Ascending aorta (tissue), 2 donors: ENCODE measurements at places on chromosomes 7 and 10. TPM values are rescaled to one million over a fixed set of nuclear protein-coding genes. Genes with fewer than 3 reads are reported as not detected.

DNA sequence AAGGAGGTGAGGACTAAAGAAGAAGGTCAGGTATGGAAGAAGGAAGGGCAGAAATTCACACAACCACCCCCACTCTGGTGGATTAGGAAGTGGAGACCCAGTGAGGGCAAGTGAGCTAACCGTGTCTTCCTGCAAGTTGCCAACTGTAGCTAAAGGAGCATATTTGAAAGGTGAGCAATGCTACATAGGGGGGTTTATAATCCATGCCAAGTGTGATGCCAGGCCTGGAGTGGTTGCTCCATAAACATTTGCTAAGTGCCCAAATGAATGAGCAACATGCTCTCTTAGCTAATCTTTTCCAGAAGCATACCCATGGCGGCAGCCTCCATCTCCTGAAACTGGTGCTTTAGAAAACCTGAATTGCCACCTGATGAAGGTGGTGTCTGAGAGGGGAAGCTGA is 121.6 kb downstream of the LRRC18 start:
- no peak for DNase-seq

GRCh38 chr10:100014071-100014762 is 4.5 kb upstream of the DNMBP start:
- DNase-seq: no peak

GRCh38 chr7:49714182-49714581 is 59.3 kb upstream of the VWC2 start:
- DNase-seq: no peak

DNA sequence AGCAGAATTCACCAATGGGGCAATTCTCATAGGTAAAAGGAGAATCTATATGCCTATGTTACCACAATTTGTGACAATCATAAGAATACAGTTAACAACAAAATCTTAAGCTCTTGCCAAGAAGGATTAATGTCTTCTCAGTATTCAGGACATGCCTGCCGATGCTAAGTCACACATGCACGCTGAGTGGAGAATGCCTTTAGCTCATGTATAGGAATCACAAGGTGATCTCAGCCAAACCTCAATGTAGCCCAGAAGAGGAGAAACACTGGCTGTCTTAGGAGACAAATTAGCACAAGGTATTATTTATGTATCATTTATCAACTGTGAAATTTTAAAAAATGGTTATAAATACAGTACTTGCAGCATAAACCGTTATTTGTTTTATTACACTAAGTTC is 2.7 kb downstream of the HTR7 start:
- DNase-seq: no peak

GRCh38 chr10:104274762-104275721 is 6.1 kb downstream of the GSTO2 start:
- no peak for DNase-seq

DNA sequence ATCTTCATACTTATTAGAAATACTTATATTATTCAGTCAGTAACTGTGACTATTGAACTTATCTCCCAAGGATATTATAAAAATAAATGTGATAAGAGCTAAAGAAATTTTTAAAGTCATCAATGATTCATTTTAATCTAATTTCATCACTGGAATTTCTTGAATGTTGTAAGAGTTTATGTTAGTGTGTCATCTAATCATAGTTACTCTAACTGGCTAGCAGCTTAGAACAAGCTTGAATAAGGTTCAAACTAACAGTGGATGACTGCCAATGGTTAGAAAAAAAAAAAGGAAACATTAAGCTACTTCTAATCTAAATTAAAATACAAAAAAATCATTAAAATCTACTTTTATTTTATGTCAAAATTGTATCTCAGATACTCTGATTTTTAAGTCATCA is 1066.3 kb downstream of the CNTNAP2 start:
- no peak for DNase-seq

Gene GIMAP7
- 9.4 TPM for total RNA-seq

Gene SH3PXD2A
- 50.0 TPM for total RNA-seq

Gene DMBT1
- not detected for total RNA-seq

Gene SLC29A3
- 0.64 TPM for total RNA-seq

Gene MKX
- 15.8 TPM for total RNA-seq

Gene ACTL6B
- total RNA-seq: not detected

Gene GIMAP2
- total RNA-seq: 12.3 TPM
